Urothelium cell line (cell line): ENCODE measurements at places on chromosomes 4 and X.

DNA sequence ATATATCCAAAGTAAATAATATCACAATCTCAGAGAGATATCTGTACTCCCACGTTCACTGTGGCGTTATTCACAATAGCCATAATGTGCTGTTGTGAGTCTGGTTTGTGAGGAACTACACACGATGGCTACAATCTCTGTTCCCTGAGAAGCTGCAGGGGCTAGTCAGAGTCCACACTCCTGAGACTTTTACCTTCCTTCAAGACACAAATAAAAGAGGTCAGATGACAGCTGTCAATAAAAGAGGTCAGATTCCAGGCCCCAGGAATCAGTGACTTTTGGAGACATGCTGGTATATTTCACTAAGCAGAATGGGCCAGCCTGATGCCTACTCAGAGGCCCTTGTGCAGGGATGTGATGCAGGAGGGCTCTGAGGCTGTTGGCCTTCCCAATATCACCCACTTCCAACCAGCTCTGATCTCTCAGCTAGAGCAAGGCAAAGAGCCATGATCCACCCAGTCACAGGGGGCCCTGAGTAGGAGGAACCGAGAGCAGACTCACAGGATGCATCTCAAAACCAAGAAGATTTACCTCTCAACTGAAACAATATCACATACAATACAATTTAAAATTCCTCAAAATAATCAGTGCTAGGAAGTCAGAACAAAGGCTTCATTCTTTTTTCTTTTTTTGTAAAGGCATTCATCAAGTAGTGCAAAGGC is 13.8 kb downstream of the FRYL start:
- DNase-seq: no peak

DNA sequence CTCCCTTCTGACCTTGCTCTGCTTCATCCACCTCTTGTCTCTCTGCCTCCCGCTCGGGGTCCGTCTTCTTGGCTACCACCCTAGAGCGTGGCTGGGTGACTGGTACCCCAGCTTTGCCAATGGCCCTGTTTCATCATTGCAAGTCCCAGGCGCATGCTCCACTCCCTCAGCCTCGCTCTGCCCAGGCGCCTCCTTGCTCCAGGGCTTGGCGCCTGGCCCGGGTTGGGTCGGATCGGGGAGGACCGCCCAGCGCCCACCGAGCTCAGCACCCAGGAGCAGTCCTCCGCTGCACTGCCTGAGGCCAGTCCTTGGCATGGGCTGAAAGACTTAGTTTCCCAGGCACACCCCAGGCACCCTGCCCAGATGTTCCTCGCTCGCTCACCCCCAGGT is 577 bp downstream of the BGN start:
- no peak for DNase-seq

- no peak for DNase-seq
These were observed 72.2 kb downstream of the MAML3 start for GRCh38 chr4:140081641-140082390.

GRCh38 chrX:12661464-12661863 is 129.7 kb upstream of the PRPS2 start:
- no peak for DNase-seq

DNA sequence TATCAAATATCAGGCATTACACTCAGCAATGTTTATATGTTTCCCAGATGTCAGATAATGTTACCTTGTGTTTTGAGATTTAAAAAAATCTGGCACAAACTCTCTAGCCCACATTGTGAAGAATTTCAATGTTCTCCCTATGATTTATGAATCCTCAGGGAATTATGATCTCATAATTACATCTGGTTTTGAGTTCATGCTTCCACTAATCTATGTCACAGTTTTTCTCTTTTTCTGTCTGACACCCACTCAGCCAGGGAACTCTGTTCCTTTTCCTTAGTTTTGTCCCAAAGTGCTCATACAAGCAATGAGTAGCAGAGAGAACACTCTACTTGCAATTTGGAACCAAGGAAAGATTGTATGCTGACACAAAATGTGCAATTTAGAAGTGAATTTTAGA is 212.1 kb upstream of the POF1B start:
- DNase-seq: no peak

DNA sequence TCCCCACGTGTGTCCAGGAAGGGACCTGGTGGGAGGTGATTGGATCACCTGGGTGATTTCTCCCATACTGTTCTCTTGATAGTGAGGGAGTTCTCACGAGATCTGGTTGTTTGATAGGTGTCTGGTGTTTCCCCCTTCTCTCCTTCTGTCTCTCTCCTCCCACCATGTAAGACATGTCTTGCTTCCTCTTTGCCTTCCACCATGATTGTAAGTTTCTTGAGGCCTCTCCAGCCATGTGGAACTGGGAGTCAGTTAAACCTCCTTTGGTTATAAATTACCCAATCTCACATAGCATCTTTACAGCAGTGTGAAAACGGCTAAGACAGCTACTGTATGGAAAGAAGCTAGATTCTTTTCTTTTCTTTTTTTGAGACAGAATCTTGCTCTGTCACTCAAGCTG is 21.6 kb upstream of the FGG start:
- no peak for DNase-seq

DNA sequence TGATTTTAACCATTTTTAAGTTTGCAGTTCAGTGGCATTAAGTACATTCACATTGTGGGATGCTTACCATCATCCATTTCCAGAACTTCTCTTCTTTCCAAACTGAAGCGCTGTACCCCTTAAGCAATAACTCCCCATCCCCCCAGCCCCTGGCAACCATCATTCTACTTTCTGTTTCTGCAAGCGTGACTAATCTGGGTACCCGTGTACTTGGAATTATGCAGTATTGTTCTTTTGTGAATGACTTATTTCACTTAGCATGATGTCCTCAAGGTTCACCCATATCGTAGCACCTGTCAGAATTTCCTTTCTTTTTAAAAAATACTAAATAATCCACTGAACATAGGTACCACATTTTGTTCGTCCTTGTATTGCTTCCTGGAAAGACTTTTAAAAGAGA is 32.9 kb downstream of the USP9X start:
- DNase-seq: no peak

- DNase-seq: no peak
These were observed 471.5 kb downstream of the SPRY1 start for GRCh38 chr4:123867910-123868587.

DNA sequence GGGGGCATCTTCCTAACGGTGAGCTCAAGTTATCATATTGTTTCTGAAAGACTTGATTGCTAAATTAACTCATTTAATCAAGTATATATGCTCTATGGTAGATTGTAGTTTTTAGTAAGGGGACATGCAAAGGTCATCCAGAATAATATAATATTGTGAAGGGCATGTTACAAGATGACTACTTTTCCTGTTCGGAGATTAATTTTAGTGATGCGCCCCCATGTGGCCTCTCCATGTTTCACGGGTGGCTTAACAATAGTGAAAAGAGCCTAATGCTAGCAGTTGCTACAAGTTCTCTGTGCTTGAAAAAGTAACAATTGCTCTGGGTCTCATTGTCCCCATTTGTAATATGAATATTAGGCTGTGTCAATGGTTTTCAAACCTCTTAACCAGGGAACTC is 12.2 kb downstream of the SMPX start:
- DNase-seq: no peak

DNA sequence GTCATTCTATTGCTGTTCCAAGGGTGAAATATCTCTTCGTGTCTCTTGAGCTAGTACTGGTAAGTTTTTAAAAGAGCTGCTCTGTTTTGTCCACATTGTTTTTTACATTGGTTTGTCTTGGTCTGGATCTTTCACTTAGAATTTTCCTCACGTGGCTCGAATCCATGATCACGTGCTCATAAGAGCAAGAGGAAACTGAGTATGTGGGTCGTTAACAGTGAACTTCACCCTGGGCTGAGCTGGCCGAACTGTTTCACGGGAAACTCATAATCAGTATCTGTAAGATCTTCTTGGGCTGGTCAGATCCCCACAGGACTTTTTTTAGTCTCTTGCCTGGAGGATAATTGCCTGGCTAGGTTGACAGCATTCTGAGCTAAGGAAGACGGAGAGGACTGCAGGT is 77.8 kb upstream of the HELT start:
- DNase-seq: no peak

GRCh38 chrX:10177601-10178000 is 20.8 kb downstream of the CLCN4 start:
- DNase-seq: no peak

DNA sequence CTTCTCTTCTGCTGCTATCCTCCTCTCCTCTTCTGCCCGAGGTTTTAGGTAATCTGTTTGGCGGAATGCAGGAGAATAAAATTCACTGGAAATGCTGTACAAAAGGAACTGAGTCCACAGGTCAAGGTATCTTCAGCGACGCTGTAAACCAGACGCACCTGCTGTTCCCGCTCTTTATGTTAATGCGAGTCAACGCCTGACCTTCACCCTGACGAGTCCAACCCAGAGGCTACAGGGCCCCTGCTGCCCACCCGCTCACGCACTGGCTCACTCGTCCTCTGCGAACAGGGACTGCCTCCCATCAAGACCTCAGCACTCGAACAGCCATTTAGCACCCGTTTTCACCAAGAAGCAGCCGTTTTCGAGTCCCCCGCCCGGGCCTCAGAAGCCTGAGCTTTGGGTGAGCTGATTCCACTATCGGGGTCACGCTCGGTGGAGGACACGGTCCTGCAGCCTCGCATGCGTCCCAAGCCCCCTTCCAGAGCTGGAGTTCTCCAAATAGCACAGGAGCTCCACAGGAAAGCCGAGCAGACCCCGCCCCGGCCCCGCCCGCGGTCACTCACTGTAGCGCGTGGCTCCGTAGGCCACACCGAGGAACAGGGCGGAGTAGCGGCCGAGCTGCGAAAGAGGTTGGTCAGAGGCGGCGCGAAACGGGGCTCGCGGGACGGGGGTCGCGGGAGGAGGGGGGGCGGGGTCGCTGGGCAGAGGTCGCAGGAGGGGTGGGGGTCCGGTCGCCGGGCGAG is 556 bp downstream of the ATP5ME start:
- DNase-seq: no peak

DNA sequence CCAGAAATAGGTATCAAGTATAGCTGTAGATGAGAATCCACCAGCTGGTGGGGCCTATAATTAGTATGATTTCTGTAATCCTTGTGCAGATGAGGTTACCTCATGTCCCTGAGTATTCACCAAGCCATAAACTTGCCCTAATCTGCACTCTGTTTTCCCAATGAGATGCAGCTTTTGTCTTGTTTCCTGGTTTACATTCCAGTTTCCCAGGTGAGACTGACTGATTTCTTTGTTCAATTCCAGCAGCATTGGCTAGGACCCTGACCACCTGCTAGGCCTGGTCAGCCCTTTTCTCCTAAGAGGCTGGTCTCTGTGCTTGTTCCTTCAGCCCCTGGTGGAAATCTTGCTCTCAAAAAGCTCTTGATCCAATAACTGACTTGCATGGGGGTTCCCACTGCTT is 44.6 kb downstream of the GABRB1 start:
- no peak for DNase-seq

GRCh38 chr4:154744341-154744926 is 634 bp downstream of the LRAT start:
- DNase-seq: no peak

GRCh38 chrX:19827088-19827487 is 60.3 kb downstream of the SH3KBP1 start:
- no peak for DNase-seq

DNA sequence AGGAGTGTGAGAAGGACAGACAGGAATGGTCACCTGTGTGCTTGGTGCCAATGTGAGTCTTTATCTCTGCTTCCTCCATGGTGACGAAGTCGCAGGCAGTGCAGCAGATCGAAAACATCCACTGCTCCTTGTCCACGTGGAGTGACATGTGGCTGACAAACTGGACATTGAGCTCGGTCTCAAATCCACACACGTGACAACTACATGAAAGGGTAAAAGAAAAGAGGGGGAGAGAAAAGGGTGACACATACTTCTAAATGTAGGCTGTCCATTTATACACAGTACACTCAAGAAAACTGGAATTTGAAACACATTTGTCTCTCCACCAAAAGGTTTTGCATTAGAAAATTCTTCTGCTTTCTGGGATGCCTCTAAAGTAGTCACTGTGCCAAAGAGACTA is 94.5 kb downstream of the C4orf51 start:
- DNase-seq: no peak

GRCh38 chr4:121321466-121321865 is 59.4 kb downstream of the QRFPR start:
- DNase-seq: no peak

DNA sequence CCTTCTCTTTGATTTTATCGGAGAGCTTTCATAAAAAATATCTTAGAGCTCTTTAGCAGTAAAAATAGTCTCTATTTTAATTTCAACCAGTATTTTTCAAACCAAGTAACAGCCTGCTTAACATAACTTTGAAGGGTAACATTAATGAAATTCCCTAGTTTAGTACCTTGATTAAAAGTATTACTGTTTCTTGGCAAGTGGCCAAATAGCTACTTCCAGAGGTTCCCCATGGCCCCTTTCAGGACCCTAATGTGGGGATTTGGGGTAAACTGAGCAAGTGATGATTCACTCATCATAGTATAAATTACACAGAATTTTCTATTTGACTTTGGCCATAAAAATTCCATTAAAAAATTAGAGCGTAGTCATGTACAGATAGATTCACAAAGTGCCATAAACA is 211.0 kb downstream of the CAMK2D start:
- no peak for DNase-seq

DNA sequence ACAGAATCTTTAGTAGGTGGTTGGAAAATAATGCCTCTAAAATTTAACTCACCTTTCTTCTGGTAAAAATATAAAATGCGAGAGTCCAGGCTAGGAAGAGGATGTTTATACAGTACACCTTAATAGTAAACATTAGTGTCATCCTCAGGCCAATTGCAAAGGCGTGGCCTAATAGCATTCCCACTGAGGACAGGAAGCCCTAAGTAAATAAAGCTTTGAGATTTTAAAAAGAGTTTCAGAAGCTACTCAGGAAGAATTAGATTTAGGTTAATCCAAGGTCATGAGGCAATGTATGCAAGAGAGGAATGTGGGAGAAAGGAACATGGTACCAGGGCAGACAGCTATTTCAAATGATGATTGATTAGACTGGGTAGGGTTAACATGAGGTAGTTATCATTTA is 49.5 kb downstream of the RPGR start:
- DNase-seq: no peak

- no peak for DNase-seq
These were observed 402.6 kb downstream of the INPP4B start for GRCh38 chr4:142443469-142443868.

- no peak for DNase-seq
These were observed 132.8 kb downstream of the MAB21L2 start for GRCh38 chr4:150714462-150715438.

- no peak for DNase-seq
These were observed 7.0 kb upstream of the AKAP17A start for GRCh38 chrX:1584237-1585011.

DNA sequence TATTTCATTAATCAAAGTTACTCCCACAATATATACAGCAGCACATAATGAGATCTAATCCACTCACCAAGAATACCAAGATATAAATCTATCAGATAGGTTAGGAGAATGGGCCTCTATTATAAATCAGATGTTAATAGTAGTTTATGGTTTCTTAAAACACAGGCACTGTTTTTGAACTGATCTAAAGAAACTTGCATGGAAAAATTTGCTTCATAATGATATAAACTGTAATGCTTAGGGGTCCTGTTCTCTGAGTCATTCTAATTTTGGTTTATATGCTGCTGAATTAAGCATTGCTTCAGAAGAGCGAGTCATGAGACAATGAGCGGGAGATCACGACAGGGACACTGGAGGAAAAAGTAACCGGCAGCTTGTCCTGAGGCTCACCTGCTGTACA is 113.3 kb upstream of the OTUD4 start:
- no peak for DNase-seq

- DNase-seq: no peak
These were observed 130.4 kb downstream of the BCOR start for GRCh38 chrX:39967348-39967747.

- DNase-seq: peak; percentile 67
These were observed 271.5 kb downstream of the LDB2 start for GRCh38 chr4:16626945-16627344.

GRCh38 chr4:5971078-5971450 is 47.2 kb downstream of the C4orf50 start:
- no peak for DNase-seq
